Activated T-helper 17 cell treated with anti-CD3 and anti-CD28 coated beads, Interleukin-2, amount 50 U/mL, for 72 hours (primary cell): ENCODE measurements at places on chromosomes 2 and 18.

- ATAC-seq: peak; percentile 79
These were observed 44.9 kb downstream of the MALT1 start for GRCh38 chr18:58716060-58716756.

DNA sequence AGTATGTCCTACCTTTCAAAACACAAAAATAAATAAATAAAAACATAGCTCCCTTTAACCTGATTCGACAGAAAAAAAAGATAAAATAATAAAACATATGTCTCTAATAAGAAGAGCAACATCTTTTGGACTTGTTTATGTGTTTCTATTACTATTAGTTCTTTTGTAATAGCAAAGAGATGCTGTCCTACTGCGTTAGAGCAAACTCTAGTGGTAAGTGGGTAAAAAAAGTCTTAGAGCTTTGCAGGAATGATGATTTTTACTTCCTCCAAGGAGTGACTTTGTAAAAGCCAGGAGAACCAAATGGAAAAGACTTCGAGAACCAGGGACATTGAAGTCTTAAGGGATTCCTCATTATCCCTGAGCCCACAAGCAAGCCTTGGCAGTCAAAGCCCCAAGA lies 450.1 kb downstream of the METTL4 start:
- ATAC-seq: no peak

DNA sequence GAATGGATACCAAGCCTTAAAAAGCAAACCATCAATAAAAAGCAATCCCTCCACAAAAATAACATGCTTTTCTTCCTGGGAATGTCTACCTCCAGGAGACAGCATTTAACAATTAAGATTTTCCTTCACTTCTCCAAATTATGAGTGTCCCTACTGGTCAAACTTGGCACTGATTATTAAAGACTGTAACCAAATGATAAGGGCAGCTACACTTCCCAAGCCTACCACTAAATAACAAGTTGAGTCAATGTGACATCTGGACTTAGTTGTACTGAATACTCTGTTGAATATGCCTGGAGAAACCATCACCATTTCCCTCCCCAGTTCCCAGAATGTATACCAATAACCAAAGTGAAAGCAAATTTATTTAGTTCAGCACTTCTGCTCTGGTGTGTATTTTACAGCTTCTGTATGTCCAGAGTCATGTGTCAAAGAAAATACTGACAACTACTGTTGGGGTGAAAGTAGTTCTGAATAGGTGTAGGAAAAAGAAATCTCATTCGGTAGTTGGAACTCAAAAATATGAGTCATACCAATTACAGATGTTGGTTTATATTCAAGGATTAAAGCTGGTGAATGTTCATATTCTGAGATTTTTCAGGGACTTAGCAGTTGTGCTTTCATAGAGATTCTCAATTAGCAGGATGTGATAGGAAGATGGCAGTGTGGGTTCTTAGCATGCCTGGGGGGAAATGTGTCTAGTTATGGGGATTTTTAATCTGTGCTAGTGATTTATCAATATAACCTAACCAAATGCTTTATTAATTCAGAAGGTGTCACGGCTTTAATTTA lies 1291.6 kb upstream of the GYPC start:
- ATAC-seq: no peak

GRCh38 chr18:43596105-43596712 lies 318.9 kb upstream of the SYT4 start:
- ATAC-seq: no peak
